ENCODE measurements at places on chromosomes 7 and 10. TPM values are rescaled to one million over a fixed set of nuclear protein-coding genes. Genes with fewer than 3 reads are reported as not detected.

DNA sequence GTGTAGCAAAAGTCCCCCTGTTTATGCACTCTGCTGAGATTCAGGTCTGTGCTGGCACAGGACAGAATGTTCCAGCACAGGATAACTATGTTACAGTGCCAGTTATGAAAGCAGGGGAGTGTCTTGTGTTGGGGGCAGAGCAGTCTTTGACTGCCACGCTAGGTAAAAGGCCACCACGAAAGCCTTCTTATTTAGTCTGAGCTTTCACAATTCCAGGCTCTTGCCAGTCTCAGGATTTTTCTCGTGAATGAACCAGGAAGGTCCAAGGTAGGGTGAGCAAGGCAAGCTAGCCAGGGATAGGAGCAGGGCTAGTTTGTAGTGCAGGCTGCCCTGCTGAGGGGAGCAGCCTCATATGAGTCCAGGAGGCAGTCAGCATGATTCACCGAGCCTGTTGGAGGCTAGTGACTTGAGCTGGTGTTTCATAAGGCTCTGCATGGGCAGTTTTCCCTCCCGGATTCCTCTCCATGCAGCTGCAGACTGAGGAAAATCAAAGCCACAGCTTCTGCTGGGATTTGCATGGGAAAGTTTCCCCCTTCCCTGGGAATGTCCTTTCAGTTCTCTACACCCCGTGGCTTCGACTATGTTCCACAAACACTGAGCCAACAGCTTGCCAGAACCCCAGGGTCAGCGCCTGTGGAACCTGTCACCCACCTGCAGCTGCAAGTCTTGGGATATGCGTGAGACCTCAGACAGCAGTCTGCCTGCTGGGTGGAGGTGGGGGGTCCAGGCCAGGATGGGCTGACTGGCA lies 112.3 kb downstream of the JCAD start:
- DNase-seq, result no peak

- DNase-seq, result no peak
These were observed 349.3 kb upstream of the SEMA3D start for GRCh38 chr7:85535974-85536729.

GRCh38 chr10:30002426-30003266 lies 56.7 kb downstream of the JCAD start:
- DNase-seq, result peak; percentile 78

DNA sequence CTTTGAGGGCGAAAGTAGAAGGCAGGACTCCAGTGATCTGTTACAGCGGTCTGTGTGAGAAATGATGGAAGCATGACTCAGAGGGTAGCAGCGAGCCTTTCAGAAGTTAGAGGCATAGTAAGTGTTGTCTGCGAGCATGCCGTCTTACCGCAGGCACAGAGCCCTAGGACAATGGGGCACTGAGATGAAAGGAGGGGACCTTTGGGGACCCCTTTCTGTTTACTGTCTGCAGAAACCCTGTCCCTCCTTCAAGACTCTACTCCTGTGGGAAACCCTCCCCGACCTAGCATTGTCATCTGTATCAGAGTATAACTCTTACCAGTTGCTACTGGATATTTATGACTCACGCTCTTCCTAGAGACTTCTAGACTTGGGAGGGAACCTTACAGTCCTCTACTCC lies 87.2 kb upstream of the AGK start:
- DNase-seq, result no peak

DNA sequence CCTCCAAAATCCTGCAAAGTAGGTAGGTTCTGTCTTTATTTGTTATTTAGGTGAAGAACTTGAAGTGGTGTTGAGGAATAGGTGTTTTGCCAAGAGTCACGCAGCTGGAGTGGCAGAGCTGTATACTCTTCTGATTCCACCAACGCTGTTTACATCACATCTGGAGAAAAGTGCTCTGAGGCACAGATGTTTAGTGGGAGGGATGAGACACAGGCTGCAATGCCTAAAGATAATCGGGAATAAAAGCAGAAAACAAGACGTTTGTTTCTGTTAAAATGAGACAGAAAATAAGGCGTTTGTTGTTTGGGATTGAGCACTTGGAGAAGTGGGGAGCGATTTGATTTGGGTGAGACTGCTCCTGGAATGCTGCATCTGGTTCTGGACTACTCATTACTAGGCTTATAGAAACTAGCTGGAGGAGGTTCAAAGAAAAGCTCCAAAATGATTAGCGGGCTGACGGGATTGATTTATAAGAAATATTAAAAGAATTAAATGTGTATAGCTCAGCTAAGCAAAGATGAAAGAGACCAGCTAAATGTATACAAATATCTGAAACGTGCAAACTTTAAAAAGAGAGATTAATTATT lies 54.3 kb downstream of the TRUB1 start:
- DNase-seq, result no peak

GRCh38 chr7:47601119-47601880 lies 19.4 kb upstream of the TNS3 start:
- no peak for DNase-seq

GRCh38 chr10:102628451-102628911 lies 15.8 kb upstream of the TRIM8 start:
- no peak for DNase-seq

DNA sequence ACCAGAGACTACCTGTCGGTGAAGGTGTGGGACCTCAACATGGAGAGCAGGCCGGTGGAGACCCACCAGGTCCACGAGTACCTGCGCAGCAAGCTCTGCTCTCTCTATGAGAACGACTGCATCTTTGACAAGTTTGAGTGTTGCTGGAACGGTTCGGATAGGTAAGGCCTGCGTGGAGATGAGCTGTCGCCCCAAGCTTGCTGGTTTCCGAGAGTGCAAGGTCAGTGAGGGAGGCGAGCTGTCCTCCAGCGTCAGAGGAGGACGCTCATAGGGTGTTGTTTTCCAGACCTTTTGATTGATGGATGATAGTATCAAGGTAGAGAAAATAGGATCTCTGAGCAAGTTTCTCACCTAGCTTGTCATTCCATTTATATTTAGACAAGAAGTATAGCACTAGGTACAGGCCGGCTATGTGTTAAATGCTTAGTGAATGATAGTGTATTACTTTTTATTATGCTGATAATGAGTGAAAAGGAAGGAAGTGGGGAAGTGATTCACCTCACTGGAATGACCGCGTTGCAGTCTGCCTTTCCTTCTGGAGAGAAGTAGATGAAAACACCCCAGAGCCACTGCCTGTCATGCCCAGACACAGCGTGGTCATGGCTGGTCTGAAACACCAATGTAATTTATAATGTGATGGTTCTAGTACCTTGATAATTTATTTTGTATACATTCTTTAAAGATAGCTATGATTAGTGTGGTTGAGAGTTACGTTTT lies 33.9 kb downstream of the BNIP3 start:
- DNase-seq, result no peak

GRCh38 chr10:33594475-33594874 lies 260.0 kb upstream of the NRP1 start:
- no peak for DNase-seq

Gene DENND11
- total RNA-seq, result 33.7 TPM

Gene HYAL4
- not detected for total RNA-seq

Gene ABCB1
- 6.1 TPM for total RNA-seq

Gene PVRIG
- total RNA-seq, result not detected

Gene LLCFC1
- total RNA-seq, result not detected

Gene PAPOLB
- total RNA-seq, result 0.23 TPM

Gene HKDC1
- total RNA-seq, result not detected

Gene NACAD
- 7.2 TPM for total RNA-seq

Gene SLC26A5
- total RNA-seq, result not detected

Measured in neural crest cell (in vitro differentiated cells).